Airway epithelial cell (primary cell): ENCODE measurements at places on chromosomes 1 and 21. TPM values are rescaled to one million over a fixed set of nuclear protein-coding genes. Genes with fewer than 3 reads are reported as not detected.

Gene GADD45A
- 149 and 171 TPM in 2 replicates for total RNA-seq

Gene REG4
- not detected in 2 replicates for total RNA-seq

Gene SEMA4A
- total RNA-seq: 7.6 and 16.6 TPM in 2 replicates

Gene RUSC1
- total RNA-seq: 39.1 and 41.8 TPM in 2 replicates

Gene FALEC
- 0.63 TPM in 1 of 2 replicates, not detected in the other for total RNA-seq

Gene UQCRHL
- 2.6 and 4.8 TPM in 2 replicates for total RNA-seq

Gene PTPN22
- total RNA-seq: 0.49 and 1.1 TPM in 2 replicates

Gene PGLYRP3
- total RNA-seq: 2.5 and 6.0 TPM in 2 replicates

Gene UMODL1
- not detected in 2 replicates for total RNA-seq

Gene C4BPA
- not detected in 2 replicates for total RNA-seq

Gene SLC6A17
- total RNA-seq: 0.19 and 0.21 TPM in 2 replicates

Gene TLCD4
- total RNA-seq: 0.14 and 0.23 TPM in 2 replicates

Gene ACTL8
- 0.85 TPM in 1 of 2 replicates, not detected in the other for total RNA-seq

Gene SELL
- total RNA-seq: not detected in 2 replicates

Gene HTR6
- not detected in 2 replicates for total RNA-seq

Gene TRIM63
- total RNA-seq: not detected in 2 replicates

Gene CTBS
- 8.4 and 10.9 TPM in 2 replicates for total RNA-seq

Gene SPRR2G
- total RNA-seq: not detected in 2 replicates

Gene MARK1
- 6.0 and 8.5 TPM in 2 replicates for total RNA-seq
